ENCODE measurements at places on chromosomes 13 and 19.

DNA sequence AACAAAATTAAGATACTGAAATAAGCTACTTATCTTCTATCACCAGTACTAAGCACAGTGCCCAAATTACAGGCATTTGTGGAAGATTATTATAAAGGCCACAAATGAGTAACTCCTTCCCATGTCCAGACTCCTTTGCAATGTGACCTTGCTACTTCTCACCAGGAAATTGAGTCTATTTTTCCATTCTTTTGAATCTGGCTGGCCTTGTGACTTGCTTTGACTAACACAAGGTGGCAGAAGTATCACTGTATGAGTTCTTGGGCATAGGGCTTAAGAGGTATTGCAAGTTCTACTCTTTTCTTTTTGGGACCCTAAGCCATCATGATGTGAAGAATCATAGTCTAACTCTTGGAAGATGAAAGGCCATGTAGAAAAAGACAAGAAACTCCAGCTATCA, 49.9 kb downstream of the UGGT2 start:
- DNase-seq, result no peak

DNA sequence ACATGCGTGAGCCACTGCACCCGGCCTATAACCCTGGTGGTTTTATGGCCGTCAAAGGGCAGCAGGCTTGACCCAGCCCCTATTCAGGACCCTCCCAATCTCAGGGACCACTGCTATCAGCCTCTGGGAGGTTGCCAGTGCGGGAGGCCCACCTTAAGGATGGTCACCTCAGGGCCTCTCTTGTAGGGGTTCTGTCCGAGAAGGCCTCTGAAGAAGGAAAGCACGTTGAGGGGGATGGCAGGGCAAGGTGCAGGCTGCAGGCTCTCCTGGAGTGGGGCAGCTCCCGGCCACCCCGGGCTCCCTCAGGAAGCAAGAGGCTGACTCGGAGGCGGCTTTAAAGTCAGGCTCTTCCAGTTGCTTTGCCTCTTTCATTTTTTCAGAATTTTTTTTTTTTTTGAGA, 6.0 kb upstream of the GRTP1 start:
- DNase-seq, result no peak

DNA sequence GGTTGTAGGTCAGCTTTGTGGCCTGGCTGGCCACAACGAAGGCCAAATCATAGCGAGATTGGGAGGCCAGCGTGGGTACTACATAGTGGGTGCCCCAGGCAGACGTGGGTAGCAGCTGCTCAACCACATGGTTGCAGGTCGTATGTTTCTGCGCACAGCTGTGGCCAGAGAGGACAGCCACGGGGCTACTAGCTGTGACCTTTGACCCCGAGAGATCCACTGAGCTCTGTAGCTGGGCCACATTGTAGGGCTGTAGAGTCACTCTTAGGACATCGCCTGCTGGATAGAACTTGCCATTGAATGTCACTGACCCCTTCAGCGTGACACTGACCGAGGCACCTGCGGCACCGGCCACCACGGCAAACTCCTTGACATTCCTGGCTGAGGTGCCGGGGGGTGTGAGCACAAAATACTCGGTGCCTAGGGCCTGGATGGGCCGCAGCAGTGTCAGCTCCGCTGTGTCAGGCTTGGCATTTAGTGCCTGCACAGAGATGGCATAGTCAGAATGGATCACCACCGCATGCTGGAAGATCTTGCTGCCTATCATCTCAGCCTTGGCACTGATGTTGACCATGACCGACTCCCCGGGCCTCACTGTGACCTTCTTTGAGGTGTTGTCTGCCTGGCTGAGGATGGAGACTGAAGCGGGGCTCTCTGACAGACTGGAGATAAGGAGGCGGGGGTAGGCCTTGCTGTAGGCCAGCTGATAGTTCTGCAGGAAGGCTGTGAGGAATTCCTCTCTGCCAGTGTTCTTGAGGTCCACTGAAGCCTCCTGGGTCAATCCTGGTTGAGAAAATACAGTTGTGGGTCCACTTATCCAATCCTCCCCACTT, 6.7 kb downstream of the FCGBP start:
- no peak for DNase-seq

DNA sequence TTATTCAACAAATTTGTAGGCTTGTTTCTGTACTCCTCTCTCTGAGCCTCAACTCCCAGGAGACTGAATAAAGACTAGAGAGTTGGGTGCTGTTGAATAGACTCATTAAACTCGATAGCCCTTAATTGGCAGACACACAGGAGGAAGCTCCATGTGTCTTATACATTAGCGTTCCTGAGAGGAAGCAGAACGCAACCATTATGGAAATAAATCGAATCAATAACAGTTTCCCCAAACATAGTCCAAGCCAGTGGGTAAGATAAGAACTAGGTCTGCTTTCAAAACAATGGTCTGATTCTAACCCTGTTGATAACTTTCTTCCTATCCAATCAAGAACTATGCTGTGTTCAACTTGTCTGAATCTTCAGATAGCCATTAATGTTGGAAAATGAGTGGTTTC, 118.1 kb upstream of the FNDC3A start:
- DNase-seq, result no peak

DNA sequence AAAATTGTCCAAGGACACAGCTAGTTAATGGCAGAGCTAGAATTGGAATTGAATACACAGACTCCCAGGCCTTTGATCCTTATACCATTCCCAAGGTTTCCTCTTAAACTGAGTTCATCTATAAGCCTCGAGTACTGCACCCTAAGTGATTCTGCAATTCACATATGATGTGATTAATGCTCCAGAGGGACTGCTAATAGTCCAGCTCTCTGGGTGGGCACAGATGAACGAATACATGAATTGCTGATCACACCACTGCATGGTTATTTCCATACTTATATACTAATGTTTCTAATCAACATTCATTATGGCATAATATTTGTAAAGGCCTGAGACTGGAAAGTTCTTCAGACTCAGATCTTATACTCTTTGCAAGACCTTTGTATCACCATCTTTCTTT, 101.8 kb downstream of the NUFIP1 start:
- no peak for DNase-seq

DNA sequence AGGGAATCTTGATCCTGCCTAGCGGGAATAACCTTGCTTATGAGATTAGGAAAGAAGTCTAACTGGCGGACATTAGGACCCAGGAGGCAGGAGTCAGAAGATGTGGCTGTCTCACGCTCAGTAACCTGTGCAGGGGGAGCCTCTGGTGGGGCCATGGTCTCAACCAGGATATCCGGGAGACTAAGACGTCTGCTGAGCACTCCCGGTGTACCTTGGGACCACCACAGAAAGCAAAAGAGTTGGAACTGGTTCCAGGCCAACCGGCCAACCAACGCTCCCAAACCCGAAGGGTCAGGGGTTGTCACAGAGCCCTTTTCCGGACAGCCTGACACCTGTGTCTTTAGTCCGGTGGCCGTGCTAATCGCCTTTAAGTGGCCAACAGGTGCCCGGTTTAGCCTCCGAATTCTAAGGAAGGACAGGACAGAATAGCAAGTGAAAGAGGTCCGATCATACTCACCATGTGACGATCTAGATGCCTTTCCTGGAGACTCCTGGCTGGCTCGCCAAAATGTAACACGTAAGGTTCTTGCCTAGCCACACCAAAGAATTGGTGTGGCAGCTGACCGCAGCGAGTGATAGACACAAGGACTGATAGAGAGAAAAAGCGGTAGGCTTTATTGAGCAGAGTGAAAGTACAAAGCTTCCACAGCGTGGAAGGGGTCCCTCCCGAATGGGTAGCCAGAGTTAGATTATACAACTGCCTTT, 103.9 kb upstream of the DIAPH3 start:
- DNase-seq, result no peak

GRCh38 chr19:22783651-22784410, at the start of gene ZNF99:
ZNF99 (minus strand) TSS chr19:22784151; CDS start chr19:22784016, 135 bp downstream.
- DNase-seq, result no peak

DNA sequence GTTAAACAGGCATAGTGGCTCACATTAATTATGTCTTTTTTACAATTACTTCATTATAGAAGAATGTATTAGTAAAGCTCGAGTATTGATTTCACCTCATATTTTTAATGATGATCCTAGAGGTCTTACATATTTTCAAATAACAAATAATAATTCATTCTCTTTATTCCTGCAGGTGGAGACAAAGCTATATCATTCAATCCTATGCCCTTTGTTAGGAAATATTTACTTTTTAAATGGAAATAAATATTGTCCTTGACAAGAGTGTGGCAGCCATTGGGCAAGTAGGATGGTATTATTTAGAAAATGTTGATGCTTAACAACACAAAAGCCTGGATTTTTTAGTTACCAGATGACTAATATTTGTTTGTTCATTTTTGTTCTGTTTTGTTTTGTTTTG, 127.6 kb downstream of the COG6 start:
- no peak for DNase-seq

GRCh38 chr19:21474671-21475181, 30.7 kb upstream of the ZNF429 start:
- DNase-seq, result peak; percentile 67

Measured in activated B cell treated with CpG ODN at 0.5 μM for 24 hours (primary cell).